ENCODE measurements at places on chromosomes 3 and 15.

GRCh38 chr15:41979493-41980266 is 7.3 kb upstream of the EHD4 start:
- no peak for DNase-seq

- DNase-seq, result no peak
Observed at GRCh38 chr3:25585361-25586166, 79.1 kb downstream of the TOP2B start.

GRCh38 chr3:64650715-64651114 is 37.1 kb downstream of the ADAMTS9 start:
- no peak for DNase-seq

GRCh38 chr15:90008607-90009006 is 7.5 kb downstream of the ZNF710 start:
- DNase-seq, result no peak
